Activated CD4-positive, CD25-positive, alpha-beta regulatory T cell treated with anti-CD3 and anti-CD28 coated beads, Interleukin-2, amount 50 U/mL, for 72 hours (primary cell): ENCODE measurements at places on chromosomes 3 and 15.

DNA sequence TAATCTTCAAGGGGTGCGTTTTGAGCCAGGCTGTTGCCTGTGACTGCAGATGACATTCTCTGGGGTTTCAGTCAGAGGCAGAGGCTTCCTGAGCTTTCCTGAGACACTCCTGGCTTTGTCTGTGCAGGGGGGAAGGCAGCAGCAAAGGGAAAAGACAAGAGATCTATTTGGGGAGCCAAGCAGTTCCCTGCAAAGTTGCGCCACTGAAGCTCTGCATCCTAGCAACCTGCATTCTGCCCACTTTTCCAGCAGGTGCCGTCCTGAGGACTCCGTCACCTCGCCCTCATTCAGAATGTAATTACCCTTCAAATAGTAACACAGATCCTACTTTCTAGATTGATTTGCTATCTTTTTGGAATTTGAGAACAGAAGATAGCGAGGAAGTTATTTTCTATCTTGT, 1.9 kb upstream of the TMEM158 start:
- no peak for DNase-seq

- DNase-seq, result no peak
Observed at GRCh38 chr3:140128631-140129030, 193.6 kb downstream of the CLSTN2 start.

DNA sequence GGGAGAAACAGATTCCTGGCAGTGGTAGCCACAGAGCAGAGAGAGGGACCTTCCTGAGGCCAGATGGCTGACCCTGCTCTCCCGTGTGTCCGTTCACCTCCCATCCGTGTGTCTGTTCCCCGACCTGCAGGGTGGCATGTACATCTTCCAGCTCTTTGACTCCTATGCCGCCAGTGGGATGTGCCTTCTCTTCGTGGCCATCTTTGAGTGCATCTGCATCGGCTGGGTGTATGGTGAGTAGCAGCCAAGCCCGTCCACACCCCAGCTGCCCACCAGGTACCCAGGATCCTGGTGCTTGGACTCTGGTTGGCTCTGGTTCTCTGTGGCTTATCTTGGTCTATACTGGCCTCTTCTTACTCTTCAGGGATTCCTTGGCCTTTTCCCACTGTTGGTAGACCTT, 59.5 kb upstream of the SLC6A1 start:
- DNase-seq, result no peak

- no peak for DNase-seq
Observed at GRCh38 chr3:45670991-45671390, 18.2 kb upstream of the SACM1L start.

- no peak for DNase-seq
Observed at GRCh38 chr15:68584756-68585573, 6.2 kb downstream of the CORO2B start.

DNA sequence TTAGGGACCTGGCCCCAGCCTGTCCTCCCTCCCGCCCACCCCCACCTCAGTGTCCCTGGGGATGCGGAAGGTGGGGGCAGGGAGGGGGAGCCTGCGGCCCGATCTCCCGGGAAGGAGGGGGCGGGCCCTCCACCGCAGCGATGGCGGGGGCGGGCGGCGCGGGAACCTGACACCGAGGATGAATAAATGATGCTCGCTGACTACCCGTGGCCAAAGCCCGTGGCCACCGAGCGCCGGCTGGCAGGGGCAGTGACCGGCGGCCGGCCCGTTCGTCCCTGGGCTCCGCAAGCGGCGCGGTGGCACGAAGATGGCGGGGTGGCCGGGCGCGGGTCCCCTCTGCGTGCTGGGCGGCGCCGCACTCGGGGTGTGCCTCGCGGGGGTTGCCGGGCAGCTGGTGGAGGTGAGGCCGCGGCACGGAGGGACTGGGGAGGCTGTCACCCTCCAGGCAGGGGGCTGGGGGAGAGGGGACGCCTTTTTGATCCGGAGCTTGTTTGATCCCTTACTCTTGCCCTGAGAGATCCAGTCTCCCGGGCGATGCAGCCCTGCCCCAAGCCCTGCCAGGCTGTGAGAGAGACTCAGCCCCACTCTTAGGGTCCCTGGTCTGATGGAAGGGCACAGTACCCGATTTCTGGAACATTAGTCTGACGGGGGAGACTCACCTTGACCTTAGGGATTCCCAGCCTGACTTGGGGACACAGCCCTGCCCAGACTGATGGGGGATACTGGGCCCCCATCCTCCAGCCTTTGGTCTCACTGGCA, at the start of gene TMIE:
Gene TMIE, plus strand, starts transcription at position 212 of the 759 bp plus-strand sequence. Its CDS starts 96 bp downstream, at position 308.
- no peak for DNase-seq

DNA sequence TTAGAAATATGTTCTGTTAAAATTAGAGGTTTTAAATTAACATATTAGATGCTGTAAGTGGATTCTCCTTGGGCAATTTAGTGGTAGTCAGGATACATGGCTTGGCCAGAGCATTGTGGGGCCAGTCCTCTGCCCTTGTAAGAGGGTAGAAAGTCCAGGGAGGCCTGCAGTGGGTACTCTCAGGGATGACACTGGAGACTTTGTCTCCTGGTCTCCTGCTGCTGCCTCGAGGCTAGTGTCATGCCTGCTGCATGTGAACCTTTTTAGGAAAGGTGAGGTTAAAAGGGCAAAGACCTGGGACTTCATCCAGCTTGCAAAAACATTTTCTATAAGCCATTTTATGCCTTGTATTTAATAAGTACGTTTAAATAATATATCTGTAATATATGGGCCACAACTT, 96.8 kb upstream of the PROK2 start:
- no peak for DNase-seq

DNA sequence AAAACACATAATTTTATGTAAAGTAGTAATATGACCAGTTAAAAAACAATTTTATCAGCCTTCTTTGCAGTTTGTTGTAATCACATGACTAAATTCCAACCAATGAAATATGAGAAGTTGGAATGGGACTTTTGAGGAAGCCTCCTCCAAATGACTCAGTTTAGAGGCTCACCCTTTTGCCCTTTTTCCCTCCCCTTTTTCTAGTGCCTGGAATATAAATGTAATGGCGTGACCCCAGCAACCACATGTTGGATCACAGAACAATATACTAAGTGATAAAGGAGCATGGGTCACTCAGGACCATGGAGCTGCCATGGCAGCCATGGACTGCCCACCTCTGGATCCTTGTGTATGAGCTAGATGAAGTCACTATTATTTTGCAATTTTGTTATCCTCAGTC, 48.8 kb upstream of the HEG1 start:
- DNase-seq, result no peak

DNA sequence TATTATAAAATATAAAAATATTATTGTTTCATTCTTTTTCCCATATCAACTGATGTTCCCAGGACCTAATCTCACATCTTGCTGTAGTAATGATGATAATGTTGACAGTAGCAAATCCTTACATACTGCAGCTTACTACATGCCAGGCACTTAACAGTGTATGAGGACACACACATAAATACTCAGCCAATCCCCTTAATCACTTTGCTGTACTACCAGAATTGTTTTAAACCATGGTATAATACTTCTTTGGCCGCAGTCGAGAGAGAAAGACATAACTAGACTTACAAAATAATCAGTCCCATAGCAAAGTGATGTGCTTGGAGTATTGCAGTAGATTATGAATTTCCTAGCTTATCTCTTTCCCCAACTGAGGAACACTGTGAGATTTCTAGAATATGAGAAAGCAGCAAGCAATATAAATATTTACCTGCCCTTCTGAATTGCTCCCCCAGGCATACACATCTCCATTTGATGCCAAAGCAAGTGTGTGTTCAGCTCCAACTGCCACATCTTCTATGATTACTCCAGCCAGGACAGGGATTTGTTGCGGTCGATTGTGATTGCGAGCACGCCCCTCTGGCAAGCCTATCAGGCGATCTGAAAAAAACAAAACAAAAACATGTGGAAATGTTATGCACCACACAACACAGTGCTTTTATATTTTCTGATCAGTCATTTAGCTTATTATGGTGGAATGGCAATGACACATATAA, 33.0 kb downstream of the FBXL22 start:
- no peak for DNase-seq

DNA sequence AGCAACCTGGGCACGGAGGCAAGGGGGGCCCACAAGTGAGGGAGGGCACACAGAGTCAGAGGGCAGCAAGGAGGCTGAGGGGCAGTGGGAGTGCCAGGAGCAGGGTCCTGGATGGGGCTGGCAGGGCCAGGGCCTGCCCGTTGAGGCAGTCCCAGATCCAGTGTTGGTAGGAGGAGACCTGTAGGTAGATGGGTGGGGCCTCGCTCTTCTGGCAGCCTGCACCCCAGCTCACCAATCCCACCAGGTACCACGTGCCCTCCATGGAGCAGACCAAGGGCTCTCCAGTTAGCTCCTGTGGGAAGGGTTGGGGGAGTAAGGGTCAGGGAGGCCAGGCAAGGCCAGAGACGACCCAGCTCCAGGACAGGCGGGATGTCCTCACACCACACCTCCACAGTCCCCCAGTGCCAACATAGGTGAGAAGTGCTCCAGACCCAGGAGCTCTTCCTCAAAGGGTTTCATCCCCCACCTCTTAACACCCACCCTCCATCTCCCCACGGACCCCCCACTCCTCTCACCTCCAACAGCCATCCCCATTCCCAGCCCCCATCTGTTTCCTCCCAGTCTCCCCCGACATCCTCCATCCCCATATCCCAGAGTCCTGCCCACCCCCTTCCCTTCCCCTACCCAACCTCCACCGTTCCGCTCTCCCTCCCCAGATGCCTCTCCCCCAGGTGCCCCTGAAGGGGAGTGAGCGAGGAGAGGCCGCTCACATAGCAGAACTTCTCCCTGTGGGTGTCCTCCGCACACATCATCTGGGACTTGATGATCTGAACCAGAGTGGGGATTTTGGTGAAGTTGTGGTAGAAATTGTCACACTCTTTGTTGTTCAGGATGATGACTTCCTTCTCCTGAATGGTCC, 5.2 kb downstream of the PRSS50 start:
- DNase-seq, result peak; percentile 25

DNA sequence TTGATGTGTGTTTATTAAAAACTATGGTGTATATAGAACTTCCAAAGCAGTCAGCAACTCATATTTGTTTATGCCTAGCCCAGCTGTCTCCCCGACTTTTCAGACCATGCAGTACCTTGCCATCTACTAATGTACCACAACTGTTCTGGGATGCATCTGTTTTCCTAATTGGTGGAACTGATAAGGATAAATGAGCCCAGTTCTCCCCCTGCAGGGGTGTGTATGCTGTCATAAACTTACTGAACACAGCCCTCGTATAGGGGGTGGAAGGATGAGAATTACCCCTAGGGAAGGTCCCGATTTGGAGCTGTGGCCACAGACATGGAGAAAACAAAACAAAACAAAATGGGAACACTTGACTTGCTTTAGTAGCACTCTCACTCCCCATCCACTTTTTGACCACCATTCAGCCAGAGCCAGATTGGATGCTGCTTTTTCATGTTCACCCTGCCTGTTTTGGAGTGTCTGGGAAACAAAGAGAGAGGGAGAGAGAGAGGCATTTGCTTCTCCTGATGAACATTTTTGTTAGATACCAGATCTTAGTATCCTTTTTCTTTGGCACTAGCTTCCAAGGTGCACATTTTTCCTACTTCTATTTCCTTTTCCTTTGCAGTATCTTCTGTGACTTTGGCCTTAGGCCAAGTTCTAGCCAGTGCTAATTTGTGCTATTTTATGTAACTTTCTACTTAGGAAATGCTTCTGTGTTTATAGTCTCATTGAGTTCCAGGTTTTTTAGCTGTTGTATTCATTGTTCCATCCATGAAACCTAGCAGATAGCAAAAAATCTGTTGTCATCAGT, 29.1 kb downstream of the CADM2 start:
- no peak for DNase-seq

- no peak for DNase-seq
Observed at GRCh38 chr15:101070024-101070423, 150.9 kb downstream of the LRRK1 start.

DNA sequence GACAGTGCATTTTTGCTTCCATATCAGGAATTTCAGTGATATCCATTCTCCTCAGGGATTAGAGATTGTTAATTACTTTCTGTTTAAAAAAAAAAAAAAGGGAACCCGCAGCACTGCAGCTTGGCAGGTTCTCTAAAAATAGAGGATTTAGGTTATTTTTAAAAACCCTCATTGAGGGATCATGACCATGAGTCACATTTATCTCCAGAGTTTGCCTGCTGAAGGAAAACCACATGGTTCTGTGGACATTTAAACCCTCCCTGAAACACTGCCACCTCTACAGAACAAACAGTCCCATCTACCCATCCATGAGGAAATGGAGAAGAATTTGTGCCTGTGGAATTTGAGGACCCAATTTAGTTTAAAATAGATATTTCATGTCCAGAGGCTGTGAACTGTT, 66.2 kb upstream of the UBE2E1 start:
- DNase-seq, result no peak

DNA sequence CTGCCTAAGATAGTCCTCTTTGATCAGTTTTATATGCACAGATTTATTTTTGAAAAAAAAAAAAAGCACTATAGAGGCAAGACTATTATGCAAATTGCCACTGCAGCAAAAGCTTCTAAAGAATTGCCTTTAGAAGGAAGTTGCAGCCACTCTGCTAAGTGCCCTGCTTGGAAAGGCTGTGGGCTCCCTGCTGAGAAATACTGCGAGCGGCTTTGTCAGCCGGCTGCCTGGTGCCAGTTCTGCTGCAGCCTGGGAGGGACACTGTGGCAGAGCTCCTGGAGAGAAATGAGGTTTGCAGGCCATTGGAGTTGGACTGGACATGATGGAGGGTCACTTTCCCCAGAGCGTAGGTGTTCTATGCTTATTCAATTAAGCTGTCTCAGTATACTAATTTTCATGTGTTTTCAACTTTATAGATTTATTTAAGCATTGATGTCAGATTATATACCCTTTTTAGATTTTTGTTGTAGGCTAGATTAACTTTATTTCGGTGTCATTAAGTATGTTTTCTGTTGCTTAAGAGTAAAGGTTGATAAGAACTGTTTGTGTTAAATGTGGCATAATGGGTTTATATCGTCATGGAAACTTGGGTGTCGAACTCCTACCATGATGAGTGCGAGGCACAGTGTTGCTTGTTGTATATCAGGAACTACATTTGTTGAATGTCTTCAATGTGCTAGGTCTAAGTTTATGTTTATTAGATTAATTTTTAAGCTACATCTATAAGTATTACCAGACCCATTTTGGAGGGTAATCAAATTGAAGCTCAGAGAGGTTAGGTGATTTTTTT, 6.6 kb downstream of the MAP2K5 start:
- DNase-seq, result no peak

DNA sequence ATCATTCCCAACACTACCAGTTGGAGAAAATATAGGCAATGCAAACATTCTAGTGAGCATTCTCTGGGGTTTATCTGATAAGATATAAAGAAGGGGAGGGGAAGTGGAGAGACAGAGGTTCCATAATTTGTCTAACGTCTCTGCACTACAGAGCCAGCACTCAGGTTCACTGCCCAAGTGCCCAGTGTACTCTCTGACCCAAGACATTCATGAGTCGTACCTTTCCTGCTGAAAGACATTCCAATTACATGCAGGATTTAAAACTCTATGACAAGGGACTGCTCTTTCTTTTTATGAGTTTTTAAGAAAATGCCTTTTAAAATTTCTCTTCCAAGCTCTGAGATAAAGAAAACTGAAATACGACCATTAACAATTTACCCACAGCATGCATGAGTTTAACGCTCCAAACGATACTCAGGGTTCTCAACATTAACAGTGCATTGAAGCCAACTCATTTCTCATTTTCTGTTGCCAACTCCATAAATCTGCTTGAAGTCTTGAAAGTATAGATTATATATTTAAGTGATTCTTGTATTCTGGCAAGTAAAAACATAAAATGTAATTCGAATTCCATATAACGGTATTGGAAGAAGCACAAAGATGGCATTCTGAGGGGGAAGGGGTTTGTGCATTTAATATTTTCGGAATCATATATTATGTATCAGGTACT, 193.4 kb downstream of the SUCLG2 start:
- no peak for DNase-seq
